ENCODE measurements at places on chromosomes 1 and 21.
A peak's percentile ranks its signal among the peaks of the same experiment; 100 is the strongest.

DNA sequence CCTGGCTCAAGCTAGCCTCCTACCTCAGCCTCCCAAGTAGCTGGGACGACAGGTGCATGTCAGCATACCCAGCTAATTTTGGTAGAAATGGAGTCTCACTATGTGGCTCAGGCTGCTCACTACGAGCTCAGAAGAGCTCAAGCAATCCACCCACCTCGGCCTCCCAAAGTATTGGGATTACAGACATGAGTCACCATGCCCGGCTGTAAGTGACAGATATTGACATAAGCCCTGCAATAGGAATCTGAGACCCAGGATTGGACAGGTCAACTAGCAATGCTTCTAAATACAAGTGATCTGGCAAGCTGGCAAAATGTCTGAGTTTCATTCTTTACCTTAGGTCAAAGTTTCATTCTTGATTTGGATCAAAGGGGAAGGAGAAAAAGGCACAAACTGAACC, 40.5 kb upstream of the H6PD start:
- no peak overlapping the region for H3K4me3 ChIP-seq
- no peak for DNase-seq
- no peaks in the 10 kb centered on the region for H3K36me3 ChIP-seq
- H3K27me3 ChIP-seq: no peaks in the 10 kb centered on the region
- no peak overlapping the region for H3K27ac ChIP-seq
- H3K4me1 ChIP-seq: peaks cover 23% of the 10 kb centered on the region

GRCh38 chr1:207962716-207963426, 51.9 kb upstream of the CD34 start:
- H3K4me3 ChIP-seq: peak overlapping the region; percentile 45
- H3K36me3 ChIP-seq: no peaks in the 10 kb centered on the region
- peak overlapping the region; percentile 66 for H3K27ac ChIP-seq
- H3K4me1 ChIP-seq: peaks cover 3% of the 10 kb centered on the region
- DNase-seq: no peak

GRCh38 chr1:25628741-25629421, 12.3 kb downstream of the MAN1C1 start:
- H3K27me3 ChIP-seq: no peaks in the 10 kb centered on the region
- H3K4me3 ChIP-seq: no peak overlapping the region
- DNase-seq: no peak
- H3K27ac ChIP-seq: no peak overlapping the region

DNA sequence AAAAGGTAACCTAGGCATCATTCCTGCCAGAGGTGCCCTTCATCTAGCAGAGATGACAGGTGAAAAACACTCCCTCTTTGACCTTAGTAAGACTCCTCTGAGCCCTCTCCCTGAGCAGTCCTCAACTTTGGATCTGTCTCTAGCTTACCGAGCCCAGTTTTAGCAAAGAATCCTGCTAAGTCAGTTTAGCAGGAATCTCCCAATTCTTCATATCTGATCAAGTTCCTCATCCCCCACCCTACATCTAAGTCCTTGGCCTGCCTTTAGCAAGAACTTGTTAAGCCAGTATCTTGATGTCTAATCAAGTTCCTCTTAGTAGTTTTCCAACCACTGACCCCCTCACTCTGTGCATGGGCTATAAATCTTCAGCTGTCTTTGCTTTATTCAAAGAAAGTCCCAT, 235.6 kb downstream of the OMA1 start:
- no peak for DNase-seq
- no peak overlapping the region for H3K27ac ChIP-seq
- H3K27me3 ChIP-seq: no peaks in the 10 kb centered on the region
- H3K36me3 ChIP-seq: no peaks in the 10 kb centered on the region
- H3K4me3 ChIP-seq: no peak overlapping the region
- no peaks in the 10 kb centered on the region for H3K4me1 ChIP-seq

DNA sequence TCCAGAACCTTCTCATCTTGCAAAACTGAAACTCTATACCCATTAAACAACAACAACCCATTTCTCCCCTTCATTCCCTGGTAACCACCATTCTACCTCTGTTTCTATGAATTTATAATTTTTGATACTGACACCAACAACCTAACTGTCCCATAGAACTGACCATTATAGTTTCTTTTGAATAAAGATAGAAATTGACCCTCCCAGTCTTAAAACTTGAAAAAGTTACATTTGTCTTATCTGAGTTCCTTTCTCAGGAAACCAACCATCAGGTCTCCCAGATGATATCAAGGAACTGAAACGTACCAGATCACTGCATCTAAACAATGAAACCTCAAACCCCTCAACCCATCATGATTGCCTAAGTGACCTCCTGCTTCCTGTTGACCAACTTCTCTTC, 27.1 kb downstream of the RNF115 start:
- H3K36me3 ChIP-seq: peaks cover 12% of the 10 kb centered on the region
- H3K27ac ChIP-seq: no peak overlapping the region
- H3K4me1 ChIP-seq: peaks cover 3% of the 10 kb centered on the region
- DNase-seq: no peak

DNA sequence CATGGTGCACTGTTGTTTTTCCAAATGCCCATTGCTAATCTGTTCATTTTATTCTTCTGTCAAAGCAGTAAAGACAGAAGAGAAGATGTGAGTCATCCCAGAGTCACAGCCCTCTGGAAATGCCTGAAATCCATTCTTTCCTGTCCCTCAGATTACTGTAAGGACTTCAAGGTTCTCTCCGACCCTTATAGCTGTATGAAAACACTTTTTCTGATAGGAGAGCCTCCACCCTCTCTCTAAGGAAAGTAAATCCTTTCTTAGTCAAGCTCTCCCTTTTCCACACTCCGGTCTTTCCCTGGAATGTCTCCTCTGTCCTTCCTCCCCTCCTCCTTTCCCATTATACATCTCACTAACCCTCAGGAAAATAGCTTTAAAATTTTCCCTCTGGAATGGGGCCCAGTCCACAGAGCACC, 3.5 kb upstream of the PRDX6 start:
- peak overlapping the region; percentile 35 for H3K27ac ChIP-seq
- H3K4me1 ChIP-seq: peaks cover 16% of the 10 kb centered on the region
- no peaks in the 10 kb centered on the region for H3K36me3 ChIP-seq
- H3K27me3 ChIP-seq: no peaks in the 10 kb centered on the region
- H3K4me3 ChIP-seq: no peak overlapping the region

- H3K36me3 ChIP-seq: no peaks in the 10 kb centered on the region
- H3K4me1 ChIP-seq: no peaks in the 10 kb centered on the region
- H3K27ac ChIP-seq: no peak overlapping the region
- peaks cover 2% of the 10 kb centered on the region for H3K27me3 ChIP-seq
- DNase-seq: no peak
These were observed 38.0 kb downstream of the NFIA start for GRCh38 chr1:61120246-61120840.

DNA sequence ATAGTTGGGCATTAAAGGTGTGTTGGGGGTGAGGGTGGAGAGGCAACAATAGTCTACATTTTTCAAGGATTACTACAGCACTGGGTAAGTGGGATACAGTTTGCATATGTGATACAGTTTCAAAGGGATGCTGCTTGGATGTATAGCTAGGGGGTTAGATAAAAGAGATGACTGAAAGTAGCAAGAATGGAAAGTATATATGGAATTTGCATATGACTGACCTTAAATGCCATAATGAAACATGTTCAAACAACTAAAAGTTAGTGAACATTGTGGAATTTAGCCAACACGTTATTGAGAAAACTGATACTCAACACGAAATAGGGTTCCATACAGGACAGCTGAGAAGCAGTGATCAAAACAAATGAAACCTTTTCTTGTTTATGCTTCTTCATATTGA, 124.8 kb upstream of the CHRM3 start:
- H3K27me3 ChIP-seq: no peaks in the 10 kb centered on the region
- H3K4me1 ChIP-seq: no peaks in the 10 kb centered on the region
- no peak for DNase-seq
- H3K36me3 ChIP-seq: no peaks in the 10 kb centered on the region
- H3K27ac ChIP-seq: no peak overlapping the region
- H3K4me3 ChIP-seq: no peak overlapping the region

DNA sequence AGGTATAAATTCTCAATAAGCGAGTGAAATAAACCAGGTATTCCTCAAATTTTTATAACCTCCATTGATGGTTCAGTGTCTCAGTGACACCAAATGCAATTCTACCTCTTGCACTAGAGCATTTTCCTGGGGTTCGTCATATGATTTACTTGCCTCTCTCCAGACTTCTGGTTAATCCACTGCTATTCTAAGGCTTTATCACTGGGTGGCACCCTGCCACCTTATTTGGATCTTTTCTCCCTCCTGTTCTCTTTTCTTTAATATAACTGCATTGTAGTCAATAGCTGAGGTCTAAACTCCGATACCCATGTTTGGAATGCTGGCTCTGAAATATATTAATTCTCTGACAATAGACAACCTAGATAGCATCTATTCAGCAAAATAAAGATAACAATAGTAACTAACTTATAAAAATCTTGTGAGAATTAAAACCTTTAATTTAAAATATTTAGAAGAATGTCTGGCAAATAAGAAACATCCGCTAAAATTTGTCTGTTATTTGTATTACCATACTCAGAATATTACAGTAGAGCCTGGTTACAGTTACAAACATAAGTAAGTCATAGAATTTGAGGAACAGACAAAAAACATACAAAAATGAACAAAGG, 436.4 kb downstream of the PLA2G4A start:
- H3K36me3 ChIP-seq: no peaks in the 10 kb centered on the region
- DNase-seq: peak; percentile 73
- H3K4me1 ChIP-seq: no peaks in the 10 kb centered on the region
- no peaks in the 10 kb centered on the region for H3K27me3 ChIP-seq
- H3K4me3 ChIP-seq: no peak overlapping the region
- no peak overlapping the region for H3K27ac ChIP-seq

DNA sequence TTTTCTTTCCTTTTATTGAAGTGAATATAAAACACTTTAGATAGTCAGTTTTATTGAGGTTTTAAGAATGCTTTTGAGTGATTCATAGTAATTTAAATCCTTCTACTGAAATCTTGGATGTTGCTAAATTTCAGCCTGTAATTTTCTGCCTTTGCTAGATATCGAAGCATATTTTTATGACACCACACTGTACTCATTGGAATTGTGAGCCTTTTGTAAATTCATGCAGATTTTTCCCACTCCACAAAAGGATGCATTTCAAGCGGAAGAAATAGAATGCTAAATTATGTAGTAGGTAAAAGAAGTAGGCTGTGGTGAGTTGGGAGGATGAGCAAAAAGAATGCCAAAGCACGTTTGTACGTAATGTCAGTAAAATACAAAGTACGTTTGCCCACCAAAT, 13.8 kb downstream of the SNX7 start:
- H3K4me3 ChIP-seq: no peak overlapping the region
- H3K4me1 ChIP-seq: no peaks in the 10 kb centered on the region
- no peaks in the 10 kb centered on the region for H3K27me3 ChIP-seq
- DNase-seq: no peak

GRCh38 chr1:183098317-183098716, 75.1 kb downstream of the LAMC1 start:
- peaks cover 29% of the 10 kb centered on the region for H3K4me1 ChIP-seq
- peak overlapping the region; percentile 92 for H3K27ac ChIP-seq
- peaks cover 6% of the 10 kb centered on the region for H3K36me3 ChIP-seq
- H3K4me3 ChIP-seq: no peak overlapping the region
- DNase-seq: no peak
- no peaks in the 10 kb centered on the region for H3K27me3 ChIP-seq

DNA sequence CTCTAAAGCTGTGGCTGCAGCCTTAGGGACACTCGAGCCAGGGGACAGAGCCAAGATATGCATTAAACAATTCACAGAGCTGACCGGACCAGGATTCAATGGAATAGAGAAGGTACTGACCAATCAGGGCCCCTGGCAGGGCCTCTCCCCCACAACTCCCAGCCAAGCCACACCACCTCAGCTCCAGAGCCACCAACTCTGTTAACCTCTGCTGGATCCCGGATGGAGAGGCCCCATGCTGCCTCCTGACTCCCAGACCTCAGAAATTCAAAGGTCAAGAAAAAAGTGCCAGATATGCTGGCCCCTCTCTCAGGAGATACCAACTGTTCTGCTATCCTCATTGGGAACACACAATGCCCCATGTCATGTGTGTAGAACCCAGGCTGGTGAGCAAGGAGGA, 62.1 kb downstream of the CD46 start:
- H3K4me1 ChIP-seq: peaks cover 11% of the 10 kb centered on the region
- H3K27ac ChIP-seq: no peak overlapping the region
- peaks cover 8% of the 10 kb centered on the region for H3K36me3 ChIP-seq
- H3K4me3 ChIP-seq: no peak overlapping the region
- DNase-seq: no peak

DNA sequence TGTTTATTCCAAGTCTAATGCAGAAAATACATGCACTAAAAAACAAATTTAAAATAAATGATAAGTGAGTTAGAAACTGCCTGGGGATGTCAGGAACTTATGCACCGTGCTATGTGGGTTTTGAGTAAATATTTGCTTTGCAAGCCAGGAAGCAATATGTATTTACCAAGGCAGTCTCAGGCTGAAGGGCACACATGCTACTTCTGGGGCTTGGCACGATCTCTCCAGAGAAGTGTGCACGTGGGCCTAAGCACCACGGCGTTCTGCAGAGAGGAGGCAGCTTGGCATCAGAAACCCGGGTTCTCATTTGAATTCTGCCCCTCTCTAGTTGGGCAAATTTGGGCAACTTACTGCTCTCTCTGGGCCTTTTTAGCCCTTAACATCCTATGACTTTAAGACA, 72.6 kb upstream of the ROR1 start:
- peaks cover 2% of the 10 kb centered on the region for H3K4me1 ChIP-seq
- peaks cover 21% of the 10 kb centered on the region for H3K27me3 ChIP-seq
- no peak overlapping the region for H3K4me3 ChIP-seq
- no peak overlapping the region for H3K27ac ChIP-seq
- no peaks in the 10 kb centered on the region for H3K36me3 ChIP-seq

- DNase-seq: peak; percentile 37
- peaks cover 19% of the 10 kb centered on the region for H3K4me1 ChIP-seq
- H3K27ac ChIP-seq: peak overlapping the region; percentile 64
- no peak overlapping the region for H3K4me3 ChIP-seq
- no peaks in the 10 kb centered on the region for H3K27me3 ChIP-seq
- H3K36me3 ChIP-seq: no peaks in the 10 kb centered on the region
These were observed 63.6 kb upstream of the KIF26B start for GRCh38 chr1:245091171-245091621.

DNA sequence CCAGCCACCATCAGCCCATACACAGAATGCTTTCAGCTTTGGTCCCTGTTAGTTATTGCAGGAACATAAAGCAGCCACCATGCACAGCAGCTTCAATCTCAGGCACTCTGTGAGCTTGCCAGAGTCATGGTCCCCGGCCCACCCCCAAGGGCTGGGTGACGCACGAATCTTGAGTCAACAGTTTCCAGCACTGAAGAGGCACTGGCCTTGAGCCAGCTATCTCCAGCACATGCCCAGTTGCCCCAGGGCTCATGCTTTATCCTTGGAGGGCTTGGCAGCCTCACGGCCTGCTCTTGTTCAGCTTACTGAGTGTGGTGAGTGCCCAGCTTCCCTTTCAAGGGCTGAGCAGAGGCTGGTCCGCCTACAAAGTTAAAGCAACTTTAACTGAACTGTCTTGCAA, 200.7 kb upstream of the RAB4A start:
- no peak overlapping the region for H3K27ac ChIP-seq
- DNase-seq: peak; percentile 47
- H3K36me3 ChIP-seq: no peaks in the 10 kb centered on the region
- H3K27me3 ChIP-seq: peaks cover 24% of the 10 kb centered on the region

- H3K4me3 ChIP-seq: no peak overlapping the region
- H3K4me1 ChIP-seq: no peaks in the 10 kb centered on the region
- no peaks in the 10 kb centered on the region for H3K27me3 ChIP-seq
- no peaks in the 10 kb centered on the region for H3K36me3 ChIP-seq
- no peak overlapping the region for H3K27ac ChIP-seq
These were observed 28.3 kb upstream of the KCNJ15 start for GRCh38 chr21:38228537-38228936.

GRCh38 chr1:159943908-159944622, 1.3 kb downstream of the IGSF9 start:
- peaks cover 69% of the 10 kb centered on the region for H3K27me3 ChIP-seq
- no peaks in the 10 kb centered on the region for H3K4me1 ChIP-seq
- H3K36me3 ChIP-seq: no peaks in the 10 kb centered on the region
